ENCODE measurements at places on chromosomes 1 and 21.

GRCh38 chr21:40729761-40730425 is 117.1 kb downstream of the DSCAM start:
- DNase-seq = no peak

DNA sequence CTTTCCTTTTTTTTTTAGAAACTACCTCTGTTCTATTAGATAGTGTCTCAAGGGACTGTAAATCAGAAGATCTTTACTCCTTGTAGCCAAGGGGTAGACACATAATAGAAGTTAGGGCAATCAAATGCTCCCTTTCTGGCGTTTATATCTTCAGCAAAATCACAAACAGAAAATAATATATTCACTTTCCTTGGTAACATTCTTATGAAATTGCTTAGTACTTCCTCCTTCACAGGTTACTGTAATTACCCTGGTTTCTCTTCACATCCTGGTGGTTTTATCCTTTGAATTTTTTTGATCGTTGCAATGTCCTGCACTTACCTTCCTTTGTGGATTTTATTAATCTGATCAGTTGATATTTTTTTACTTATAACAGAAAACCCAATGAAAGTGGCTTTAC is 1064.9 kb downstream of the NCAM2 start:
- no peak for DNase-seq

DNA sequence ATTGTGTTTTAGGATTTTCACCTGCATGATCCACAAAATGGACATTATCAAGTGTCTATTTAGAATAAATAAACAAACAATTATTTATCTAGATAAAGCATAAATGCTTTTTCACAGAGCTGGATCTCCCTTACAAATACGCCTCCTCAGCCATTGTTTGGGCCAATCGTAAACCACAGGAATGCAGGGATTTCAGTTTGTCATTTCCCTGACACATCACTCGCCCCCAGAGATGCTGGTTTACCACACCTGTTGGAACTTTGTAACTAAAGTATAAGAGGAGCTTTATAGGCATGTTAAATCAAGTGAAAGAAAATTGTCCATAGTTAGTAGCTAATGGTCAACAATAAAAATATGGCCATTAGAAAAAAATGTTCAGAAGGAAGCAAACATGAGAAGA is 40.3 kb downstream of the GPR88 start:
- DNase-seq = no peak

DNA sequence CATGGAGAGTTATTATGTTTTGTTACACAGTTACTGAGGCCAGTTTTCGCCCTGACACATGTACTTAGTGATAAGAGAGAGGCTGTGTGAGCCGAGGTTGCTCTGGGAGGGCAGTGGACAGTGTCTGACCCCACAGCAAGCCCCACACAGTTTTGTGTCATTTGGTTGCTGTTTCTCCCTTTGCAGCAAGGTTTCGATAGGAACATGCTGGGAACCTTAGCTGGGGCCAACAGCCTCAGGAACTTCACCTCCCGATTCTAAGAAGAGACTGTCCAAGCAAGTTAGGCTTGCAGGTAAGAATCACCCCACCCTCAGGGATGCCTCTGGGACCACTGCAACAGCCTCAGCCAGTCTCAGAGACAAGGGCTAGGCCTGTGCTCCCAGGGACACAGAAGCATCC is 45.3 kb downstream of the PKP1 start:
- no peak for DNase-seq

GRCh38 chr1:52928015-52928404 is 934 bp downstream of the SCP2 start:
- DNase-seq = no peak

GRCh38 chr1:225878282-225878681 is 3.9 kb downstream of the TMEM63A start:
- no peak for DNase-seq
